ENCODE measurements at places on chromosomes 7 and 10. TPM values are rescaled to one million over a fixed set of nuclear protein-coding genes. Genes with fewer than 3 reads are reported as not detected.

The MCM10 gene
- total RNA-seq, result 1.6 TPM

The GBX1 gene
- total RNA-seq, result not detected

The TUBB8 gene
- not detected for total RNA-seq

The ABCB8 gene
- 50.6 TPM for total RNA-seq

The PURB gene
- total RNA-seq, result 22.0 TPM

The PRKCQ gene
- total RNA-seq, result 0.87 TPM

The STEAP4 gene
- 39.6 TPM for total RNA-seq

The OPN1SW gene
- not detected for total RNA-seq

The HOXA10 gene
- 65.6 TPM for total RNA-seq

The ABLIM1 gene
- total RNA-seq, result 43.9 TPM

The ADAM22 gene
- total RNA-seq, result 8.4 TPM

The SKIDA1 gene
- 1.5 TPM for total RNA-seq

The PLCE1 gene
- total RNA-seq, result 3.5 TPM

The GIMAP4 gene
- total RNA-seq, result 6.9 TPM

The SPDYE11 gene
- not detected for total RNA-seq

The SPDYE2 gene
- total RNA-seq, result not detected

The AKR1D1 gene
- total RNA-seq, result not detected

The OR13A1 gene
- not detected for total RNA-seq
